ENCODE measurements at places on chromosomes 1 and 21.
A peak's percentile ranks its signal among the peaks of the same experiment; 100 is the strongest.

- no peak for DNase-seq
These were observed 11.8 kb downstream of the TPM3 start for GRCh38 chr1:154179946-154180687.

DNA sequence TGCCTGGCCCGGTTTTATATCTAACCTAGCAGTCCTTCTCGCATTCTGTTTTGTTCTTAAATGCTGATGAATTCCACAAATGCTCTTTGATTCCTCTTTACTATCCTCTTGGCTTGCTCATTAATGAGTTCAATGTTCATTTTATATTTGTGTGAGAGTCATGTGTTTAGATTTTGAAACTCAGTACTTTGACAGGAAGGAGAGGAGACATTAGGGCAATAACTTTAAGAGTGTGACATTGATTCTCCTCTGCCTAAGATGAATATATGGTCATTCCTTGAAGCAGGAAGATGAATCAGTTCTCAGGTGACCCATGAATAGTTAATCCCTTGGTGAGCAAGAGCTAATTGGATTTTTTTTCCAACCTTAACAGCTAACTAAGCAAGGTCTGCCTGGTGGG is 84.1 kb downstream of the MRPS6 start:
- no peak for DNase-seq

DNA sequence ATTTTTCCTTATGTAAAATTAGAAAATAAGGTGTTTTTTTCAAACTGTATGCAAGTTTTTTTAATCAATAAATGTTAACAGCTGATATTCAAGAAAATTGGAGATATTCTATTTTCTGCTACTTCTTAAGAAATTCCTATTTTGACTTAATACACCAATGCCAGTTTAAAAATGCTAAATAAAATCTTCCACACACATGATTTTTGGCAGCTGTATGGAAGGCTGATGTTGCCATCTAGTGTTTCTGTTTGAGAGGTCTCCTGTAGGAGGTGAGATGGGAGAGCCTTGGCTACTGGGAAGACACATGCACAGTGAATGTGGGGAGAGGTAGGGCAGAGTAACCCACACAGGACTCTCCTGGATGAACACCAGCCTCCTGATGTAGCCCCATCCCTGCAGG is 29.2 kb upstream of the OR2B11 start:
- DNase-seq = peak; percentile 62

DNA sequence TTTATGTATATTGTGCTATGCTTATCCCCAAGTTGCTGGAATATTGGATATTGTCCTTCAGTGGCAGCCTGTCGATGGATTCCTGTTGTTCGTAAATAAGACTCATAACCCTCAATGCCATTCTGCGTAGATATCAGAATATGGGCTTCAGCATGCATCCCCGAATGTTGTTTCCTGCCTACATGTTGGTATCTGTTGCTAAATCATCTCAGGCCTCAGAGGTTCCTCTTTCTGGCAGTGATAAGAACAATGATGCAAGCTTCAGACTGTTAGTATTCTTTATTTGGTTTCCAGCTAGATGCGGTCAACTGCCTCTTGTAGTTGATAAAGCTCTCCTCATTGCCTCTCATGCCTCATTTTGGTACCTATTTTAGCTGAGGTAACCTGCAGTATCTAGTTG is 2082.6 kb downstream of the MRPL39 start:
- DNase-seq = no peak

GRCh38 chr1:158075078-158075477 is 81.6 kb downstream of the KIRREL1 start:
- no peak for DNase-seq

DNA sequence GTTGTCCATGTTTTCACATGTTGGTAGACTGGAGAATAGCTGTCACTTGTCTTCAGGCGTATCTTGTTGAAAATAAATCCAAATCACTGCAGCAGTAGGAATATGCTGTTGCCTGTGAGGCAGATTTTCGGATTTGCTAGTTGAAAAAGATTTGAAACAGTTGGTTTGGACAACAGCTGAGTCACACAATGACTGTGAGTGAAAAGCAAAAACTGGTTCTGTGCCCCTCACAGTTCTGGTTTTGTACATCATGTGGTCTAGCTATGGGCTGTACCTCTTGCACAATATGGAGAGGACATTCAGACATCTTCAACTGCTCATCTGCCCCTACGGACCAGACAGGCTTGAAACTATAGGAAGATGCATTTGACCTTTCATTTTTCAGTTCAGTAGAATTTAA is 1.8 kb downstream of the ARF1 start:
- DNase-seq = no peak

DNA sequence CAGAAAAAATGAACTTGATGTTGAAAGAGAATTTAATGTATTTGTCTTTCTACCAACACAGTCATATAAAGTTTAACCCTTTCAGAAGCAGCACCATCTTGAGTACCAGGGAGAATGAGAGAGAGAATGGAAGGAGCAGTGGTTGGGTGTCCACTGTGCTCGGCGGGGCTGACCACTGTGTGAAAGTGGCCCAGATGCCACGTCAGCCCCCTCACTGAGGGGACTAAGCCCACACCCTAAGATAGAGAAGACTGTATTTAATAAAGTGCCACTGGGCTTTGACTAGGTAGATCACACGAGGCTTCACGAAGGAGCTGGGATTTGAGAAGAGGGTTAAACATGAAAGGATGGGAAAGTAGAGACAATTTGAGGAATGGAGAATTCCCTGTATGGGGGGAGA is 31.2 kb downstream of the BATF3 start:
- no peak for DNase-seq
